ENCODE measurements at places on chromosomes 4 and X.

DNA sequence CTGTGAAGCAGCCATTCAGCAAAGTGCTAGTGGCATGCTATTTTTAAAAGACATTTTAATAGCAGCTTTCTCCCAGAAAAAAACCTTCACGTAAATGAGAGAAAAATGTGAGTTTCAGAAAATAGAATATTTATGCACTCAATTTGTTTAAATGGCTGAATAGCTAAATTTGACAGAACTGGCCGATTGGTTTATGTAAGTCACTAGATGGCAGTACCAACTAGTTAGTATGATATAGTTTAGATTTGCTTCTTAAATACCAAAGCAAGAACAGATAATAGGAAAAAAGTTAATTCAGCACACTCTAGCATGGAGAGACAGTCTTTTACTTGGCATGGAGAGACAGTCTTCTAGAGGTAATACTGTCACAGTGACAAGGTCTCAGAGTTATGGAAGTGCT is 250.1 kb downstream of the SNCA start:
- DNase-seq: no peak

- DNase-seq: peak; percentile 57
These were observed 181.0 kb upstream of the KCNIP4 start for GRCh38 chr4:22129454-22130029.

- no peak for DNase-seq
These were observed 45.9 kb upstream of the PGRMC1 start for GRCh38 chrX:119190091-119190681.

GRCh38 chr4:105490523-105490922 is 16.7 kb upstream of the PPA2 start:
- DNase-seq: no peak

- peak; percentile 63 for DNase-seq
These were observed 37.7 kb upstream of the ENPP6 start for GRCh38 chr4:184255361-184255760.

GRCh38 chr4:38106311-38106710 is 146.1 kb downstream of the PTTG2 start:
- no peak for DNase-seq

DNA sequence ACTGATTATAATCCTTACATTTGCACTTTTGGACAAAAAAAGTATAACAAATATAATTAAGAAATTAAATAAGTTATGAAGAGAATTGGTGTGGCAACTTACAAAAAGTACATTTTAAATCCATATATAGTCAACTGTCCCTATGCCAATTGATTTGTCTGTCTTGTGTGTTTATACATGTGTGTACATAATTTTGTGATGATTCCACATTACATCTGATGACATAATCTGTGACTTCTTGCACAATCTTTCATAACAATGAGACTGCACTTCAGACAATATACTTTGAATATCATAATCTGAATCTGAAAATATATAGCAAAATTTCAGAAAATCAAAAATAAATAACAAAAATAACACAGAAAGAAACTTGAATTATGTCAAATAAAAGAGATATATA is 953.4 kb downstream of the FAT4 start:
- DNase-seq: no peak

DNA sequence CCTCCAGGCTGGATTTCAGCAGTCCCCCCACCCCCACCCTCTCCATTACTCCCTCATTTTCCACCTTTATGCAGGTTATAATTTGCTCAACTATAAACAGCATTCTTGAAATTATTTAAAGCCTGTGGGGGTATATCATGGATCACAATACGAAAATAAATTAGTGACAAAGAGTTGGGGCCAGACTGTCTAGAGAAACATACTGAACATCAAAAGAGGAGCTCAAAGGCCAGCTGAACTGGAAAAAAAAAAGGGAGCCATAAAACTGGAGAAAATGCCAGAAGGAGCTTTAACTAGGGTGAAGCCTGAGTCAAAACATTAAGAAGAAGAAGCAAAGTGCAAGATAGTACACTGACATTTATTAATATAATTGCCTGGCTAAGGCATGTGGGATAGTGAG is 137.8 kb downstream of the ANTXR2 start:
- no peak for DNase-seq

DNA sequence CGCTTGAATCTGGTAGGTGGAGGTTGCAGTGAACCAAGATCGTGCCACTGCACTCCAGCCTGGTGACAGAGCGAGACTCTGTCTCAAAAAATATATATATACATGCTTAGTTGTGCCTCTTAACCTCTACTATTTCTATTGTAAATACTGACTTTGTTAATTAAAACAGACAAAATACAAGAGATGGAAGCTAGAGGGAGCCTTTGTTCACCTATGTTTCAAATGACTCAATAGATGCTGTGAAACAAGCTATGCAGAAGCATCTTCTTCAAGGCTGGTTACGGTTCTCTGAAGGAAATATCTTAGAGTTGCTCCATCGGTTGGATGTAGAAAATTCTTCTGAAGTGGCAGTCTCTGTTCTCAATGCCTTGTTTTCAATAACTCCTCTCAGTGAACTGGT is 6.2 kb downstream of the NCAPG start:
- no peak for DNase-seq

- peak; percentile 74 for DNase-seq
These were observed 43.8 kb downstream of the WWC2 start for GRCh38 chr4:183142571-183143550.

- DNase-seq: no peak
These were observed 149.0 kb upstream of the SPOCK3 start for GRCh38 chr4:167383291-167383690.

DNA sequence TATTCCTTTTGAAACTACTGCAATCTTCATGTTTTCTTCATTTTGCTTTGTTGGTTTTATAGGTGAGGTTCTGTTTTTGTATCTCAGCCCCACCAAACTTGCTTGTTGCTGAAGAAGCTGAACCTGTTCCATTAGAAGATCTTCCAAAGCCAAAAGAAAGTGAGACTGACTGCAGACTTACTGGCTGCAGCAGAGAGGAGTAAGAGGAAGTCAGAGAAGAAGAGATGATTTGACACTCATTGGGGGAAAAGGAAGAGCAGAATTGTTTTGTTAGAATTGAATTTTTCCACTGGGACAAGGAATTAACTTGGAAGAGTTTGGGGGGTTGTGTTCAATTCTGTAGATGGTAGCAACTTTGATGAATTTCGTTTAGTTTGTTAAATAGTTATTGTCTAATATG is 3.1 kb downstream of the TEX13D start:
- DNase-seq: no peak

DNA sequence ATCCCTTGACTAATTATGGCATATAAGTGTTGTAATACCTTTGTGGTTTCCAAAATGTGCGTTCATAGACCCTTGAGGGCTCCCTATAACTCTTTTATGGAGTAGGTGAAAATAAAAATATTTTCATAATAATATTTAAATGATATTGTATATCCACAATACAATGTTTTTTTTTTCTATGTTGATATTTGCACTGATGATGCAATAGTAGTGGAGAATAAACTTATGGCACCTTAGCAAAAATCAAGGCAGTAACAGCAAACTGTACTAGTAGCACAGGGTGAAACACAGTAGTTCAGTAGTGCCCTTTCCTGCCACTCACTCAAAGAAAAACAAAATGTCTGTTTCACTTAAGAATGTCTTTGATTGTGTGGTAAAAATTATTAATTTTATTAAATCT is 465.3 kb downstream of the C4orf33 start:
- no peak for DNase-seq

DNA sequence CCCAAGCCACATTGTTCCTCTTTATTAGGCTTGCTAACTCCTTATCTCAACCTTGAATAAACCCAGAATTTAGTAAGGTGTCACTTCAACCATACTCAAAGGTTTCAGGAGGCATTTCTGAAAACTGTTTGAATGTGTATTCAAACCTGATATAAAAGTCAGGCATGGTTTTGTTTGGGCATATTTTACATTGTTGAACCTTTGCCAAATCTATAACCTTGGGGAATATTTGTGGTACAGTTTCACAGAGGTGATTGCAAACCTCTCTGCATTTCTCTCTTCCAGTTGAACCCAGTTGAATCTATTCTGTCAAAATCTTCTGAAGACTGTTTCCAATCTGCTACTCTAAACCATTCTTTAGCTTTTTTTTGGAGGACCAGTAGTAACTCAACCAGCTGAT is 409.0 kb downstream of the TECRL start:
- no peak for DNase-seq

- peak; percentile 22 for DNase-seq
These were observed 689 bp downstream of the METAP1 start for GRCh38 chr4:98996056-98996764.

DNA sequence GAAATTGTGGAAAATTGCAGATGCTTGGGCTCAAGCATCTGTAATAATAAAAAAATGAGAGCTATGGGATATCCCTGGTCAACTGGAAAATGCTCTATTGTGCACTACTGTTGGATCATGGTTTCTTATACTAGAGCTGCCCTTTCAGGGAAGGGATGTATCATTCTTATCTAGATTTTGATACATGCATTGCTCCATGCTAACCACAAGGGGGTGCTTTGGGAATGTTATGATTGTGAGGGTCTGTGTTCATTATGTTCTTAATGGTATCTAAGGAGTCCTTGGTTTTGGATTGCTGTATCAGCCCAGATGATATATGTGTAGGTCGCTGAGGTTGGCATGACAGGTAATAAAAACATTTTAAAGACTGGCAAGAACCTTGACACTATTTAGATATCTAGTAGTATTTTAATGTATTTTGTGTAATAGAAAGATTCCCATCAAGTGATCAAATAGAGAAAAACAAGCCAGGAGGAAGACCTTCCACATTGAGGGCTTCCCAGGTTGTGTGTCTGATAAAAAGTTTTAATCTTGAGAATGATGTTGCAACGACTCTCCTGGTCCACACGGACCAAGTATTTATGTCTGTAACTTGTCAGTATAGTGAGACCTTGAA is 49.2 kb upstream of the TLR2 start:
- DNase-seq: no peak

GRCh38 chrX:53992589-53992988 is 51.7 kb downstream of the PHF8 start:
- no peak for DNase-seq

GRCh38 chr4:148255344-148255720 is 186.9 kb downstream of the NR3C2 start:
- DNase-seq: no peak

DNA sequence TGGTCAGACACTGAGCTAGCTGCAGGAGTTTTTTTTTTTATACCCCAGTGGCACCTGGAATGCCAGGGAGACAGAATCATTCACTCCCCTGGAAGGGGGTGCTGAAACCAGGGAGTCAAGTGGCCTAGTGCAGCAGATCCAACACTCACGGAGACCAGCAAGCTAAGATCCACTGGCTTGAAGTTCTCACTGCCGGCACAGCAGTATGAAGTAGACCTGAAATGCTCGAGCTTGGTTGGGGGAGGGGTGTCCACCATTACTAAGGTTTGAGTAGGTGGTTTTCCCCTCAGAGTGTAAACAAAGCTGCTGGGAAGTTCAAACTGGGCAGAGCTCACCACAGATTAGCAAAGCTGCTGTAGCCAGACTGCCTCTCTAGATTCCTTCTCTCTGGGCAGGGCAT is 537.9 kb upstream of the LCORL start:
- DNase-seq: no peak

GRCh38 chr4:6342530-6343293 is 73.1 kb downstream of the WFS1 start:
- peak; percentile 67 for DNase-seq

DNA sequence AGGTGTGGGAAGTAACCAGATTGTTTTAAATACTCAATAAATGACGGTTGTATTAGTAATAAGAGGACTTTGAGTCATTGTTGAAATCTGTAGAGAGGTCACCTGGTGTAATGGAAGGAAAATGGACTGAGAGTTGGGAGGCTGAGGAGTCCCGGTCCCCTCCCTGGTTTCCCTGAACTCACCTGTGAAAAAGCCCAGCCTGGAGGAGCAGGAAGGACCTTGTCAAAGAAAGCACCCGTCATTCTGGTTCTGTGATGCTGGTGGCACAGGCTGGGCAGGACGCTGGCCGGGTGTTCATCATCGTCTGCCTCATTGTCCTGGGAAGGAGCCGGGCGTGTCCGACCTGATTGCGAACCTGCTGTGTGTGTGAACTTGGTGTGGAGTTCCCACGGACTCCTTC is 70.8 kb downstream of the SORCS2 start:
- DNase-seq: no peak

GRCh38 chrX:13662355-13662791 is 9.4 kb downstream of the TCEANC start:
- no peak for DNase-seq

DNA sequence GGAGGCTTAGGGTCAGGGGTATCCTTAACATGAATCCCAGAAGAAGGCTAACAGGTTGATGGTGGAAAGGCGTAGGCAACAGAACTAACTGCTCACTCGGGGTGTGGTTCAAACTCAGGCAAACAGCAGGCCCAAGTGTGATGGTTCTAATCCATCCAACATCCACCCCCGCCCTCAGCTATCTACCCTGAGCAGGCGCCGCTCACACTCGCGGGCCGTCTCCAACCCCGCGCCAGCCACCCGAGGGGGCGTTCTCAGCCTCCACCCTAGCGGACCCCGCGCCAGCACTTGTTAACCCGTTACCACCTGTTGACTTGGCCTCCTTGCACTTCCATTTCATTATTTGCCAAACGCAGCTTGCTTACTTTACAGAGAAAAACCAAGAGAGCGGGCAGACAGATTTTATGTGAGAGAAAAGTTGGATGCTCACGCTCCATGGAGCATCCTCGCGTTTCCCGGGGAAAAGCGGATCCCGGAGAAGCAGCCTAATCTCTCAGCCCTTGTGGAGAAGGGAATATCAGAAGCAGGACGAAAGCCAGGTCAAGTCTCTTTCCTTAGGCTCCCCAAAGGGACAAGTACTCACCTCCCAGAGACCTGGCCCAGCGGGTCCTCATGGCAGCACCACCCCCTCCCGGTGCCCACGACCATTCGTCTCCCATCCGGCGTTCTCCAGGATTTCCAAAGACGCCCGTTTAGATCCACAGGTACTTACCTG is 773 bp downstream of the SNCA start:
- DNase-seq: no peak

DNA sequence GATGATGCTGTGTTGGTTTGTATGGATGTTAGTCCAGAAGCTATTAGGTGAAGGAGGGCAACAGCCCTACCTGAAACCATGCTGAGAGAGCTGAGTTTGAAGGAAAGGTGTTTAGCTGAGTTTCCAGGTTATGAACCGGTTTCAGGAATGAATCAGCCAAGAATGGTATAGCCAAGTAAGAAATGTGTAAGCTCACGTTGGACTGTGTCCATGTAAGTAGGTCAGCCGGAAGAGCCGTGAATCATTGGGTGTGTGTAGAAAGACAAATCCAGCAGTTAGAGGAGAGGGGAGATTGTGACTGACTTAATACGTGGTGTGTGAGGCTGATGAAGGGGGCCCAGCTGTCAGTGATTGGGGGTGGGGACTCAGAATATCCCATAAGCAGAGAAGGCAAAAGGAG is 77.2 kb upstream of the SPIN4 start:
- no peak for DNase-seq

GRCh38 chrX:152313529-152314302 is 137.4 kb downstream of the GABRA3 start:
- no peak for DNase-seq

- no peak for DNase-seq
These were observed 388.2 kb downstream of the STIM2 start for GRCh38 chr4:27248829-27249228.
